NCI-H1105 (cell line): ENCODE measurements at places on chromosomes 16 and 17.

GRCh38 chr17:1931844-1932579, 93.1 kb downstream of the RTN4RL1 start:
- peak; percentile 68 for DNase-seq

GRCh38 chr17:37187262-37187661, 188.5 kb upstream of the C17orf78 start:
- DNase-seq: no peak

DNA sequence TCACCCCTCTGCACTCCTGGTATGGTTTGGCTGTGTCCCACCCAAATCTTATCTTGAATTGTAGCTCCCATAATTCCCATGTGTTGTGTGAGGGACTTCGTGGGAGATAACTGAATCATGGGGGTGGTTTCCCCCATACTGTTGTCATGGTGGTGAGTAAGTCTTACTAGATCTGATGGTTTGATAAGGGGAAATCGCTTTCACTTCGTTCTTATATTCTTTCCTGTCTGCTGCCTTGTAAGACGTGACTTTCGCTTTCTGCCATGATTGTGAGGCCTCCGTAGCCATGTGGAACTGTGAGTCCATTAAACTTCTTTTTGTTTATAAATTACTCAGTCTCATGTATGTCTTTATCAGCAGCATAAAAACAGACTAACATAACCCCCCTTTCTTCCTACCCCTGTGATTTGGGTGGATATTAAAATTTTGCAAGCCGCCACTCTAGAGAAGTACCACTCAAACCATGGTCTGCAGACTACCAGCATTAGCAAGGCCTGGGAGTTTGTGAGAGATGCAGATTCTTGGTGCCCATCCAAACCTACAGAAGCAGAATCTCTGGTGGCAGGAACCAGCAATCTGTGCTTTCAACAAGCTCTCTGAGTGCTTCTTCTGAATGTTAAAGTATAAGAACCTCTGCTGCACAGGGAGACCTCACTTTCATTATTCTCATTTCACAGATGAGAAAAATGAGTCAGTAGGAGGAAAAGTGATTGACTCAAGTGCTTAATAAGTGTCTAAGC, 999.5 kb upstream of the EEF2KMT start:
- DNase-seq: no peak

- no peak for DNase-seq
Observed at GRCh38 chr16:66908116-66908515, 10.6 kb downstream of the CDH16 start.

- DNase-seq: no peak
Observed at GRCh38 chr17:52899235-52899634, 740.7 kb upstream of the CA10 start.

DNA sequence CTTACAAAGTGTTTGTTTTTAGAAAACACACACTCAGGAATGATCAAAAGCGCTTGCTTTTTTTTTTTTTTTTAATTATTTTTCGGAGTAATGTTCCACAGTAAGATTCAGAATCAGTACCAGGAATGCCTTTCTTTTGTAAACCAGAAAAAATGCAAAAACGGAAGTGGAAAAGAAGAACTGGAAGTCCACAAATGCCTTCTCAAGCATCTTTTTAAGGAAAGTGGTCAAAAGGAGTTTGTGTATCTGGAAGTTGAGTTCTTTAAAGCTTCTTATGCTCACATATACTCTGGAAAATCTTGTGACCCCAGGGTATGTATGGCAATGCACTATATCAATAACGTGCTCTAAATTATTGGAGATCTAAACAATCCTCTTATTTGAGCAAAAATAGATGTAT, 126.0 kb downstream of the ABCA8 start:
- DNase-seq: no peak

- DNase-seq: no peak
Observed at GRCh38 chr16:4385789-4386450, 14.3 kb downstream of the VASN start.

DNA sequence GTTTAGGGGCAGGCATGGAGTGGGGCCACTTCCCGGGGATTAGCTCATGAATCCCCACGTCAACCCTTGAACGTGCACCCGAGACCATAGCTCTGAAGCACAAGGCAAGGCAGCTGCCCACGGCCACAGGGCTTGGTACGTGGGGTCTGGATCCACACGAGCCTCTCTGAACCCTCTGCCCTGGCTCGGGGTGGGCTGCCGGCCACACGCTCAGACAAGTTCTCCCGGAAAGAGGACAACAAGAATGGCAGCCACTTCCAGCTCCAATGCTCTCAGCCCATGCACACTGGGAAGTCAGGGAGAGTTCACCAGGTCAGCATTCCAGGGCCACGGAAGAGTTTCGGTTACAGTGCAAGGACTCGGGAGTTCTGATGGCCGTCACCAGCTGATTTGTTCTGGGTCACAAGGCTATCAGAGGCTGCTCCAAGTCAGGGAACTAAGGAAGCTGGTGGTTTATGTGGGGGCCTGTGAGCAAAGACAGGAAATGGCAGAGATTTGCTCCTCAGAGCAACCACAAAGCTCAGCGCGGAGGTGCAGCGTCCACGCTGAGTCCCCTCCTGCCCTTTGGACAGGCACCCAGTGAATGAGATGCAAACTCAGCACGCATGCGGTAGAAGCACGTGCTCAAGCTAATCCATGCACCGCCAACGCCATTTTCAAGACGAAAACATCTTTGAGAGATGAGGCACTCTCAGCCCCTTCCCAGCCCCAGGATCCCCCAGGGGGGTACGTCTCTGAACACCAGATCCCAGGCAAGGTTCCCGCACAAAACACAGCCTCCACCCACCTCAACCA, 356.4 kb downstream of the FOXL1 start:
- DNase-seq: no peak

DNA sequence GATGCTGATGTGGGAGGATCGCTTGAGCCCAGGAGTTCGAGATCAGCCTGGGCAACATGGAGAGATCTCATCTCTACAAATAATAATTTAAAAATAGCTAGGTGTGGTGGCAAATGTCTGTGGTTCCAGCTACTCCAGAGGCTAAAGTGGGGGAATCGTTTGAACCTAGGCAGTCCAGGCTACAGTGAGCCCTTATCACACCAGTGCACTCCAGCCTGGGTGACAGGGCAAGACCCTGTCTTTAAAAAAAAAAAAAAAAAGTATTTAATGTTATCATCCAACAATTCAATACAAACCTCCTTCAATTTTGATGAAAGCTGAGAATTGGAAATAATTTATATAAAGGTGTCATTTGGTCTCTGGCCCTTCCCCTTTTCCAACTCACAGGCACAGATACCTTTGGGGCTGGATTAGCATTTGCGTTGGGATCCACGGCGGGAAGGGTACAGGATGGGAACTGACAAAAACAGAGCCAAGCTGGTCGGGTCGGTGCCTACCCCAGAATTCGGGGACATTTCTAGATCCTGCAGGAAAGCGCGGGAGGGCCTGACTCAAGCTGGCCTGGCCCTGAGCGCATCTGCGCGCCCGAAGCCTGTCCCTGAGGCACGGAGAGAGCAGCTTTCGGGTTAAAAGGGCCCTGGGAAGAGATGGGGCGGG, 860 bp upstream of the DCAF7 start:
- DNase-seq: no peak

GRCh38 chr17:44879376-44879775, 19.9 kb downstream of the EFTUD2 start:
- no peak for DNase-seq

DNA sequence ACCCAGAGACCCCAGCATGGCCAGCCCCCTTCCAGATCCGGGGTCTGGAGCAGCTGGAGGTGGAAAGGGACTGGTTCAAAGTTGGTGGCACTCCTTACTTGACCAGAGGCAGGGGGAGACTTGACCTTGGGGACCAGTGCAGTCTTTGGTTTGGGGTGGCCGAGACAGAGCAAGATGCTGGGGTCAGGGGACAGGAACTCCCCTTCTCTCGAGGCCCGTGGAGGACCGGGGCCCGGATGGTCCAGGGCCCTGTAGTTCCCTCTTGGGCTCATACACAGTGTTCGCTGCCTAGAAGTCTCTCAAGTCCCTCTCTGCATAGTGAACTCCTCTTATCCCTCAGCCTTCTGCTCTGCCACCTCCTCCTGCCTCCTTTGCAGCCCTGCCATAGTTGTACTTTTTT, 601 bp upstream of the PRSS33 start:
- DNase-seq: no peak

- no peak for DNase-seq
Observed at GRCh38 chr16:2095918-2096582, 39.6 kb downstream of the PKD1 start.

DNA sequence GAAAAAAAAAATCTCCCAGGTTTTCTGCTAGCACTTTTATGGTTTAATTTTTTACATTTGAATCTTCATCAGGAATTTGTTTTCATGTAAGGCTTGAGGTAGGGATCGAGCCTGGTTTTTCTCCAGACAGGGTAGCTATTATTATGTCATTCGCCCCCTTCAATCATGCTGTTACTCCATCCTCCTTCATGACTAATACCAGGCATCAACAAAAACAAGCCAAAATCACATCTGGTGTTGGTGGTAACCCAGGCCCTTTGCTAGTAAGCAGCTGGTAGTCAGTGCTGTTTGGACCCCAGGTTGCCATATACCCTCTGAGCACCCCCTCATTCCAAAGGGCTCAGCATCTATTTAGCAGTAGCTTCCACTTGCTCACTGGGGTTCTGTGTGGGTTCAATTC, 29.5 kb downstream of the DRC3 start:
- DNase-seq: no peak

DNA sequence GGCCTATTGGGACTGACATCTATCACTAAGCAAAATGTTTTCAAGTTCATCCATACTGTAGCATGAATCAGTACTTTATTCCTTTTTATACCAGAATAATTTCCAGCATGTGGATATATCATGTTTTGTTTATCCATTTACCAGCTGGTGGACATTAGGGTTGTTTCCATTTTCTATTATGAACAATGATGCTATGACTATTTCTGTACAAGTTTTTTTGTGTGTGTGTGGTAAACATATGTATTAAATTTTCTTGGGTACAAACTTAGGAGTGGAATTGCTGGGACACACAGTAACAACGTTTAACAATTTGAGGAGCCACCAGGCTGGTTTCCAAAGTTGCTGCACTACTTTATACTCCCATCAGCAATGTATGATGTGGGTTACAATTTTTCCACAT, 91.0 kb downstream of the USP32 start:
- no peak for DNase-seq

GRCh38 chr17:82862737-82863382, 23.0 kb upstream of the ZNF750 start:
- no peak for DNase-seq

- DNase-seq: no peak
Observed at GRCh38 chr17:47712330-47713023, 18.5 kb downstream of the TBKBP1 start.

GRCh38 chr16:68055395-68055794, 29.8 kb upstream of the NFATC3 start:
- DNase-seq: no peak

- no peak for DNase-seq
Observed at GRCh38 chr16:4034963-4035362, 81.3 kb downstream of the ADCY9 start.

- DNase-seq: peak; percentile 11
Observed at GRCh38 chr16:17607609-17608008, 136.8 kb upstream of the XYLT1 start.

DNA sequence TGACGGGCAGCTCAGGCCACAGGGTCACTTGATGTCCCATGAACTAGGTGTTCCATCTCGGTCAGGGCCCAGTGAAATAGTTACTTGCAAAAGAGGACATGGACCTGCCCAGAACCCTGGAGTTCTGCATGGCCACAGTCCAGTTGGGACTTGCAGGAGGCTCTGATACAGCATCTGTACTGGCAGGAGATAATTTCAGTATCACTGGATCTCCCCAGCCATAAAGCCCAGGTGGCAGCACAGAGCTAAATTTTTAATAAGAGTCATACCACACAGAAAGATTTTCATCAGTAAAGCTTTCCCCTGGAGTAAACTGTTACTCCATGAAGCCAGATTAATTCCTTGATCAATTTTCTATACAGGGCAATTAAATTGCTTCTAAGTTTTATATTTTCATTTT, 18.0 kb upstream of the SLC16A5 start:
- no peak for DNase-seq

DNA sequence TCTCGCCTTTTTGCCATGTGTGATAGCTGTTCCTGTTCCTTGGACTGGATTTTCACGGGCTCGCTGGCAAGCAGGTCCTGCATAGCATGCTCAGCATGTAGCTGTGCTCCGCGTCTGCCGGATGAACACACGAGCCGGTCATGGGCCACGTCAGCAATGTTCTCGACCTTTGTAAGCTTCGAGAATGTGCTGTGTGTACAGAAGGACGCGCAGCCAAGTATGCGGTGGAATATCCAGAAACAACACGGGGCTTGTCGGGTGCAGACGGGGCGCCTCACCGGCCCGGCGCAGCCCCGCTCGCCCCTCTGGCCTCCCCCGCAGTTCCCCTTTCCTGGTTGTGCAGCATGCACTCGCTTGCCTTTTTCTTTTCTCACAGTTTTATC, 42.2 kb downstream of the RPTOR start:
- no peak for DNase-seq

- no peak for DNase-seq
Observed at GRCh38 chr17:79532107-79532790, 78.6 kb downstream of the RBFOX3 start.

DNA sequence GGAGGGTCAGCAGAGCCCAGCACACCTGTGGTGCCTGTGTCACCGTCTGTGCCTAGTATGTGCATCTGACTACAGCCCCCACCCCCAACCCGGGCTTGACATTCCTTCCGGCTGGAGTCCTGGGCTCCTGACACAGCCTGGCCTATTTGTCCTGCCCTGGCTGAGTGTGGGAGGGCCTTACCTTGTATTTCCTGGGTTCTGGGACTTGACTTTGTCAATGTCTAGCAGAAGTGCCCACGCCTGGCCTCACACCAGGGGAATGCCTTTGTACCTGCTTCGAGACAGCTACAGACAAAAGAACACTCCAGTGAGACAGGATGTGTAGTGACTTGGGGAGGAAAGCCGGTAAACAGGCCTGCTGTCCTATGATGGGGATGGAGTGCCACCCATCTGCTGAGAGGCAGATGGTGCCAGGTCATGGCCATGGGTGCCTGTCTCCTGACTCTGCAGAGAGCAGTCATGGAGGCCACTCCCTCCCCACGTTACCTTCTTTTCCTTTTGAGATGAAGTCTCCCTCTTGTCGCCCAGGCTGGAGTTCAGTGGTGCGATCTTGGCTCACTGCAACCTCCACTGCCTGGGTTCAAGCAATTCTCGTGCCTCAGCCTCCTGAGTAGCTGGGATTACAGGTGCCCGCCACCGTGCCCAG, 42.8 kb downstream of the TNFRSF13B start:
- DNase-seq: no peak

GRCh38 chr17:43220511-43221125, 7.8 kb downstream of the CCDC200 start:
- DNase-seq: no peak

- no peak for DNase-seq
Observed at GRCh38 chr17:31269578-31269983, 27.5 kb downstream of the OMG start.

DNA sequence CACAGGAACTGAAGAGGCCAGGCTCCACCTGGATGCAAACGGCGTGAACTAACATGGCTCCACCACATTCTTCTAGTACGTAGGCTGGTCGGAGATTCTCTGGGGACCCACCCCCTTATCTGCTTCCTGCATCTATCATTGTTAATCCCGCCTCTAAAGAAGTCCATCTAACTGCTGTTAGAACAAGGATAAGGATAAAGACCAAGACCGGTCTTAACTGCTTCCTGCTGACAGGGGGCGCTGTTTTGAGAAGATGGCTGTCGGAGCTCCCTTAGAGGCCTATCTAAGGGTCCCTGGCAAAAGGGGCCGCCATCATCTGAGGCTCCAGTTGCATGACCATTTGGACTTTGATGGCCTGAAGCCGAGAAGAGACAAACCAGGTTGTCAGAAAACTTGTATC, 25.8 kb upstream of the TNFSF12 start:
- no peak for DNase-seq
